Gastroesophageal sphincter (tissue), 4 donors: ENCODE measurements at places on chromosomes 5 and 9. TPM values are rescaled to one million over a fixed set of nuclear protein-coding genes. Genes with fewer than 3 reads are reported as not detected.

UBTD2 gene
- 19.5 TPM for total RNA-seq

TRPM6 gene
- total RNA-seq, result 1.1 TPM

SLC27A6 gene
- total RNA-seq, result 0.67 TPM

IFNA2 gene
- not detected for total RNA-seq

YIPF5 gene
- 40.0 TPM for total RNA-seq
